ENCODE measurements at places on chromosomes 7 and 10.

- DNase-seq = no peak
Observed at GRCh38 chr10:124025152-124025551, 68.2 kb downstream of the CHST15 start.

- DNase-seq = no peak
Observed at GRCh38 chr7:101913247-101913721, 95.9 kb downstream of the CUX1 start.

- no peak for DNase-seq
Observed at GRCh38 chr7:158959021-158959717, 102.8 kb downstream of the DYNC2I1 start.

- DNase-seq = no peak
Observed at GRCh38 chr10:11856678-11857077, 33.5 kb downstream of the PROSER2 start.

DNA sequence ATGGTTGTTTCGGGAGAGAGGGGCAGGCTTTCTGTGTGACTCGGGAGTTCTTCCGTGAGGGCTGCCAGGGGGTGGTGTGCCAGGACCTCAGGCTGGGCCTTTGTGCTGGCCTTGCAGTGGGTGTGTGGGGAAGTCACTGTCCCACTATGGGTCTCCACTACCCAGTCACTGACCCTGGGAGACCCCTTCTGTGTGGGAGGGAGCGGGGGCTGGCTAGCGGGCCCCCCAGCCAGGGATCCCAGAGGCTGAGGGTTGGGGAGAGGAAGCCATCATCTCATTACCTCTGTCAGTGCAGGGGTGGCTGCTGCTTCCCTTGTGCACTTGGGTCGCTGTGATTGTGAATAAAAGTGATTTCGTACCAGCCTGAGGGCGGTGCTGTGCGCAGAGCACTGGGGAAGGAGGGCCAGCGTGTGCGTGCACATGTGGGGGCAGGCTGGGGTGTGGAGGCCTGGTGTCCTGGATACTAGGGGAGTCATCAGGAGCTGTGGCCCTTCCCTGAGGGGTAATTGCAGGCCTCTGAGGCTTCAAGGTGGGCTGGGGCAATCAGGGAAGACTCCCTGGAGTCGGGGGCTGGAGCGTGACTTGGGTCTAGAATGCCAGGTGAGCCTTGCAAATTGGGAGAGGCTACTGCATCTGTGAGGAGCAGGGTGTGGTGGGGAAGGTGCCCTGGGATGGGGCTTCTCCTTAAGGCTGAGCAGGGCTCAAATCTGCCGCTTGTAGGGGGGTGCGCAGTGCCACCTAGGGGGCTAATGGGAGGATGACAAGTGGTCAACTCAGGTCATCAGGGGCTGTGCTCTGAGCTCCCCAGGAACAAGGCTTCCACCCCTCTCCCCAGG, 98.9 kb downstream of the NEURL1 start:
- peak; percentile 10 for DNase-seq

- no peak for DNase-seq
Observed at GRCh38 chr7:108204281-108204796, 74.2 kb upstream of the LAMB4 start.

DNA sequence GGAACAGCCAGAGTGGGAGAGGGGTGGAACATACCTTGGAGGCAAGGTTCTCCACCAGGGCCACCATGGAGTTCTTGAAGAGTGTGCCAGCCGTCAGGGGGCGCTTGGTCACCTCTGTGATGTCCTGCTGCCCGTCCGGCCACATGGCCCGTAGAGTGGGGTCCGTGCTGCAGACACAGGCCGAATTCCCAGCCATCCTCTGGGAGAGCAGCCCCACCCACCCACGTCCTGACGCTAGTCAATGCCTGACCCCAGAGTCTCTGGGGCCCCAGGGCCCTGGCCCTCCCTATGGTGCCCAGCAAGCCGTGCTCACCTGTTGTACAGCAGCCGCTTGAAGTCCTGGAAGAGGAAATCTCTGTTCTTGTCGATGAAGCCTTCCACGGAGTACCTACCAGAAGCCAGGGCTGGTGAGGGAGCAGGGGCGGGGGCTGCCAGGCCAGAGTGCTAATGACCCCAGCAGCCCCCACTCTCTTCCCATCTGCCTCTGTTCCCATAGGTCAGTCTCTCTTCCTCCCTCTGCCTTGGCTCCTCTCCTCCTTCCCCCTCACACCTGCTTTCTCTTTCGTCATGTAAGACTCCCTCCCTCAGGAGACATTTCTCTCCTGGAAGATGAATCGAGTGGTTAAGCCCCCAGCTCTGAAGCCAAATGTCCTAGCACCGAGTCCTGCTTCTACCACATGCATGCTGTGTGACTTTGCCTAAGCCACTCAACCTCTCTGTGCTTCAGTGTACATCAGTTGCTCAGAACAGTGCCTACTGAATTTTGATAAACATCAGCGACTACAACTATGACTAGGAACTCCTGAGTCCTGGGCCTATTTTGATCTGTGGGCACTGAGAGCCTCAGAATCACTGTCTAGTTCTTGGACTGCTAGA, 11.0 kb downstream of the MYO1G start:
- DNase-seq = no peak

DNA sequence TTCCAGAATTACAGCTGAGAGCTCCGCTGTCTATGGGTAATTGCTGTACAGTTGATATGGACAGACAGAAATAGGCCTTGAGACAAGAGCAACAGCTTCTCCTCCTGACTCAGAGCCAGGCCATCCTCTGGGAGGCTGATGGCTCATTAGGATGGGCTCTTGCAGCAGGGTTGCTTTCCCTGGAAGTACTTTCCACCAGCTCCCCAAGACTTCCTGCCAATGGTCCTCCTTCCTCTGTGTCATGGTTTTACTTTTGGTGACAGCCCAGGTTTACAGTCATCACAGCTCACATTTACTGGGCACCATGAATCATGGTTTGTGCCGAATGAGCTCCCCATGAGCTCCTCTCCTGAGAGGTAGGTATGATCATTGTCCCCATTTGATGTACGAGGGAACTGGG, 131.8 kb downstream of the HECW1 start:
- no peak for DNase-seq

GRCh38 chr10:4696186-4696585, 129.8 kb upstream of the AKR1E2 start:
- no peak for DNase-seq

DNA sequence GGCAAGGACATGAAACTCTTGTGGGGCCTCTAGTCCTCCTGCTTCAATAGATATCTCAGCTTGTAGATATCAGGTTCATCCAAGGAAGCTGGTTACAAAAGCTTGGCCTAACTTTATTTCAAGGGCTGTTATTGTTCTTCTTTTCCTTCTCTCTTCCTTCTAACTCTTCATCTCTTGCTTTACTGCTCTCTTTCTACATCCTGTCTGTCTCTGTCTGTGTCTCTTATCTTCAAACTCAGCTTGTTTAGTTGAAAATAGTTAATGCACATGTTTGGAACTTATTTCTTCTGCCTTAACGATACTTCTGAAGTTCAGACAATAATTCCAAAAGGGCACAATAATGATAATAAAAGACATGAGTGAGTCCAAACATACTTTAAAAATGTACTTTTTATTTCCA, 393.9 kb downstream of the NXPH1 start:
- no peak for DNase-seq

DNA sequence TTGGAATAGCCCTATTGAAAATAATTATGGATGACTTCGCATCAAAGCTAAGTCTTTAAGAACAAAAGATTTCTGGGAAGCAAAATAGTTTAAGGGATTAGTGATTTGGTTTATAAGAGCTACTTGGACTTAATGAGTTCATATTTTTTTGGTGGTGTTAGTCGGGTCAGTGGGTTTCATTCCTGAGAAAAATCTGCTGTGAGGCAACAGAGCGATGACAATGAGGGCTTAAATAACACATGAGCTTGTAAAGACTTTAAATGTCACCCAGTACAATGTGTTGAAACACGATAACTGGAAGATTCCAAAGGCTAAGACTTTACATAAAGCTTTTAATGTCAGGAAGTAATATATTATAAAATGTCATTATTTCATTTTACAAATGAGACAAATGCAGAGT, 178.8 kb downstream of the ARL4A start:
- no peak for DNase-seq

DNA sequence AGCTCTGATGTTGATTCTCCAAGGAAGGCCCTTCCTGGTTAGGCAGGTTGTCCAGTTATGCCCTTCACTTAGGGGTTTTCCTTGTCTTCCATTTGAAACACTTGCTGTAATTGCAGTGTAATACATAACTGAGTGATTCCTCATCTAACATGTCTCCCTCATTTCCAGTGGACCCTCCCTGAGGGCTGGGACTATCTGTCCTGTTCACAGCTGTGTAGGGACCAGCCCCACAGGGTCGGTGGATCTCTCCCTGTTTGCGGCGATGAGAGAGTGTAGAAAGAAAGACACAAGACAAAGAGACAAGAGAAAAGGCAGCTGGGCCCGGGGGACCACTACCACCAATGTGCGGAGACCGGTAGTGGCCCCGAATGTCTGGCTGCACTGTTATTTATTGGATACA, 135.9 kb upstream of the EEPD1 start:
- DNase-seq = no peak

- DNase-seq = no peak
Observed at GRCh38 chr7:136555933-136556332, 312.5 kb upstream of the CHRM2 start.

DNA sequence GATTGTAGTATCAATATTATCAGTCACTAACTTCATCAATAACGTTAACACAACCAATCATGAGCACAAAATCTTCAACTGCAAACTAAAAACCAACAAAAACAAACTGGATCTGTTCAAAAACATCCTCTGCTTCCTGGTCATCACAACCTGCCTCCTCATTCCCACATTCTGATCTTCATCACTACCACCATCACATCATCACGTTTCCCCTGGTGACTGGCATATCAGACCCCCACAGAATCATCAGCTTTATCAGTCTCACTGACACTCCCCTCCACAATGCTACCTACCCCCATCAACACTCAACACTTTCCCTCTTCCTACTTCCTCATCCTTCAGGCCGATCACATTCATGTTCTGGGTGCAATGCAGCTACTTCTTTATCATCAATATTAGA, 11.4 kb downstream of the XPNPEP1 start:
- DNase-seq = no peak

GRCh38 chr7:26097837-26098668, 53.9 kb upstream of the NFE2L3 start:
- DNase-seq = no peak

DNA sequence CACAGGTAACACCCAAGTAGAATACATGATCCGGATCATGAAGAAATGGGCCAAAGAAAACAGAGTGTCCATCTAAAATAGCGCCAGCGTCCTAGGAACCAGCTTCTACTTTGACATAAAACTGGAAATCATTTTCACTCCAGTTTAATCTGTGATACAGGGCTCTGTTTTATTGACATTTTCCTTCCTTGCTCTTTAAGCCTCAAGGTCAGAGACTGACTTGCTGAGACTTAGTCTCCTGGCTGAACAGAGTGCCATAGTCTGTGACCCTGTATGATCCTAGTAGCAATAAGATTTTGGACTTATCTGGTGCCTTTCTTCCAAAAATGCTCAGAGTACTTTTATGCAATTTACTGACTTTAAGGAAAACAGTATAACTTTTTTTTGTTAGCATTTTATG, 41.7 kb upstream of the UBN2 start:
- no peak for DNase-seq

GRCh38 chr7:79736418-79736817, 283.0 kb upstream of the MAGI2 start:
- no peak for DNase-seq

DNA sequence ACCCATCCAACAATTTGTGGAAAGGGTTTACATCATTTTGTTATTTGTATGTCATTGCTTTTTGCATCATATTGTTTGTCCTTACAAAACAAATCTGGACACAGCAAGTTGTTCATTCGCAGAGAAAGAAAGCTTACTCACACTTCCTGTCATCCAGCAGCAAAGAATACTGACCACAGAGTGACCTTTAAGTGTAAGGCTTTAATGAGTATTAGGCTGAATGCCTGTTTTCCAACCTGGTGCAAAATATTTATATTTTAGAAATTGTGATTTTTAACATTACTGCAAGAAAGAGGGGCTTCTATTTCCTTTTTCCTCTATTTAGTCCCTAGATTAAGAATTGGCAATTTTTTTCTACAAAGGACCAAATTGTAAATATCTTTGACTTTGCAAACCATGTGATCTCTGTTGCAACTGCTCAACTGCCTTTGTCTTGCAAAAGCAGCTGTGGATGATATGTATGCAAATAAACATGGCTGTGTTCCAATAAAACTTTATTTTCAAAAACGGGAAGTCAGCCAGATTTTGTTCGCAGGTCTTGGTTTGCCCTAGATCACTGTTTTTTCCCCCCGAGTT, 27.8 kb upstream of the ITGB1 start:
- no peak for DNase-seq

- no peak for DNase-seq
Observed at GRCh38 chr7:76294344-76295024, 8.0 kb upstream of the HSPB1 start.

DNA sequence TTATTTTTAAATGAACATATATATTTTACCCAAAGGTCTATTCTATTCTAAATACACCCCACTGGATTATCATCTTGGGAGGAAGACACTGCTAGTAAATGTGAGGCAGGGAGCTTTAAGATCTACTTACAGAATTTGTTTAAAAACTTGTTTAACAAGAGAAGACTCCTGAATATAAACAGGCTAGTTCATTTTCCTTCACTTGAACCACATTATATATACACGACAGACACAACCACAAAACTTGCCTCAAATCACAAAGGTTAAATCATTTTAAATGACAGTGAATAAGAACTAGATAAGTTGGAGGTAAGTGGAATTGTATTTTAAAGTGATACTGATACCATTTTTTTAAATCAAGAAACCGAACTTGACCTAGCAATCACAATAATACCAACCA, 109.2 kb downstream of the ATE1 start:
- DNase-seq = no peak

GRCh38 chr10:85651497-85651882, 715.1 kb downstream of the GRID1 start:
- DNase-seq = no peak

All from CD4-positive, alpha-beta T cell (primary cell).